Ovary (tissue), 10 donors: ENCODE measurements at places on chromosomes 7 and 10.

DNA sequence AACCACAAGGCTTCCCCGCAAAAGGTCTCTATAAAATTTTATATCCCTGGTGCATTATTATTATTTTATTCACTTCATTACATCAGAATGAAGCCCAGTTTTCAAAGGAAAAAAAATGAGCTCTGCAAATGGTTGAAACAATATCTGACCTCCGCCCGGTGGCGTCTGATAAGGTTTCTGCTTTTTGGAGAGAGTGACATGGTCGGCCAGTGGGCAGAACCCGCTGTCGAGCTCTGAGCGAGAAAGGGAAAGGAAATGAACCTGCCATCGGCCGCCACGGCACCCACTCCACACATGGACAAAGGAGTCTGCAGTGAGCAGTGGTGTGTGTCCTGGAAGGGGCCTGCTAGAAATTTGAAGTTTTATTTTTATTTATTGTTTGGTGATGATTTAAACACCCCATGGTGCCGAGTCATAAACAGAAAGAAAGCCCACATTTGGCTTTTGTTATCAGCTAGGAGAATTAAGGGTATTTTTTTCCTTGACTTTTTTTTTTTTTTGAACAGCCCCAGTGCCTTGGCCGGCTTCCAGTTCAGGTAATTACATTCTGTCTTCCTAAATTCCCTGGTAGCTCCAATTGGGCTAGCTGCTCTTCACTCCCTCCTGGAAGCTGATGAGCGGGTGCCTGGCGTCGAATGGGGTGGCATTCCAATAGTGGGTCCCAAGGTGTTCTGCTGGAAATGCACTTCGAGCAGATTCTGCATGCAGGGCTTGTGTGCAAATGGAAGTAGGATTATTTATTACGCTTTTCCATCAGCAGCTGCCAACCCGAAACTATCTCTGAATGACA, 149.4 kb upstream of the MKI67 start:
- no peaks in the 10 kb centered on the region for H3K4me1 ChIP-seq
- no peaks in the 10 kb centered on the region for H3K36me3 ChIP-seq
- no peak overlapping the region for H3K4me3 ChIP-seq

- peaks cover 4% of the 10 kb centered on the region for H3K4me1 ChIP-seq
- no peaks in the 10 kb centered on the region for H3K27me3 ChIP-seq
- no peaks in the 10 kb centered on the region for H3K36me3 ChIP-seq
- H3K4me3 ChIP-seq: no peak overlapping the region
- DNase-seq: no peak
Measured at GRCh38 chr10:28947171-28947570, 269.9 kb downstream of the BAMBI start.

- H3K4me3 ChIP-seq: no peak overlapping the region
- H3K27ac ChIP-seq: no peak overlapping the region
Measured at GRCh38 chr7:115099906-115100305, 178.0 kb downstream of the MDFIC start.

DNA sequence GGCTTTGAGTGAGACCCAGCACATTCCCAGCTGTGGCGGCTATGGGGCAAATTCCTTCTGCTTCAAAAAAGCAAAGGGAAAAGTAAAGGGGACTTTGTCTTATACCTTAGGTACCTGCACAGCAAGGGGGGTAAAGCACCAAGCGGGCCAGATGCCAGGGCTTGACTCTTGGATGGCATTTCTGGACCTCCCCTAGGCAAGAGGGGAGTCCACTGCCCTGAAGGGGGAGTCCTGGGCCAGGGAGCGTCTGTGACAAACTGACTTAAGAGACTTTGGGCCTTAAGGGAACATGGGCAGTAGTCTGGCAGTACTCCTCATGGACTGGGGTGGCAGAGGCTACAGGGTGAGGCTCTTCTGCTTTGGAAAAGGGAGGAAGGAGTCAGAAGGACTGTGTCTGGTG, 16.1 kb upstream of the FOXI2 start:
- no peak for DNase-seq
- no peak overlapping the region for H3K4me3 ChIP-seq
